Activated naive CD8-positive, alpha-beta T cell treated with anti-CD3 and anti-CD28 coated beads, Interleukin-2, amount 10 ng/mL, durations not matched to agents 7 days and 5 days (primary cell): ENCODE measurements at places on chromosomes 2 and 18.
A peak's percentile ranks its signal among the peaks of the same experiment; 100 is the strongest.

DNA sequence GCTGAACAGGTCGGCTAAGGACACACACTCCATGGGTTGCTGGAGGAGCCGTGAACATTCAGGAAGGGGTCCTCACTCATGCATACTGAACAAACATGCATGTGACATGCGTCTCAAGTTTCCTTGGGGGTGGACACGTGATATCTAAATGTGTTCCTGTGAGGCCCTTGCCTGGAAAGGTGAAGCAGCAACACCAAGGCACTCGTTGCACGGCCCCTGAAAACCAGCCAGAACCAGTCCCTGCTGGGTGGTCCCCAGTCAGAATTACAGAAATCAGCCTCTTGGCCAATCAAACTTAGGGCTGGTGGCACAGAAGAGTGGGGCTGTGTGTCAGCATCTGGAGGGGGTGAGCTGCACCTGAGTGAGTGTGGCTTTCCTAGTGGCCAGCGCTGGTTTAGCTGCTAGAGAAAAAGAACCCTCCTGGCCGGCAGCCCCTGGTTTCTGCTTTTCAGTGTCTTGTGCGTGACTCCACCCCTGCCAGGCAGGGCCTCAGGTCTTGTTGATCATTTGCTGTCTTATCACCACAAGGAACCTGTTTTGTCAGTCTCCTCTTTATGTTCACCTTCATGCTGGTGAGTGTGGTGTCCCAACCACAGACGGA, 3.2 kb upstream of the AQP12B start:
- H3K27me3 ChIP-seq: no peaks in the 10 kb centered on the region
- H3K4me3 ChIP-seq: no peak overlapping the region
- no peaks in the 10 kb centered on the region for H3K36me3 ChIP-seq
- no peak overlapping the region for H3K27ac ChIP-seq
- H3K4me1 ChIP-seq: peaks cover 15% of the 10 kb centered on the region
- peak; percentile 29 for DNase-seq

DNA sequence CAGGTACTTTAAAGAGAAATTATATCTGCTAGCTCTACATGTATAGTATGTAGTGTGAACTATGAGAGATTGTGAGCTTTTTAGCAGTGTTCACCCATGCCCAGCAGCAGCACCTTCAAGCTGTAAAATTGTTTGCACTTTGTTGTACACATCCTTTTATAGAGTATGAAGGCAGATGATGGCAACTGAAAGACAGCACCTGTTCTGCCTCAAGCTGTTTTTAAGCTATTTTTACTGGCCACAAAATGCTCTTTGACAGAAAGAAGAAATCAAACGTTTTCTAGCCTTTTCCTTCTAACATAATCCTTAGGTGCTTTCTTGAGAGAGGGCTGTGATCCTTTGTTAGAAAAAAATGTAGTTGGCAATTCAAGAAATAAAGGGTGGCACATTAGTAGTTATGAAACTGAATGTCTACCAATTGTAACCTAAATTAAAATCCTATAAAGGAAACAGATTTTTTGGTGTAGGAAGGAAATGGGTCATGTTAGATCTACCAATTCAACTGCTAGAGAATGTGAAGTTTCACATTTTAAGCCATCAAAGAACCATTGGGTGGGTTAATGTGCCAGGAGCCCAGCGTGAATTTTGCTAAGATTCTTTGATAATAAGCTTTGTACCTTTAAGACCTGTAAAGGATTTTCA, 59.5 kb downstream of the R3HDM1 start:
- H3K4me3 ChIP-seq: no peak overlapping the region
- no peaks in the 10 kb centered on the region for H3K27me3 ChIP-seq
- no peak for DNase-seq
- peaks cover 21% of the 10 kb centered on the region for H3K4me1 ChIP-seq
- H3K36me3 ChIP-seq: peaks cover 38% of the 10 kb centered on the region

DNA sequence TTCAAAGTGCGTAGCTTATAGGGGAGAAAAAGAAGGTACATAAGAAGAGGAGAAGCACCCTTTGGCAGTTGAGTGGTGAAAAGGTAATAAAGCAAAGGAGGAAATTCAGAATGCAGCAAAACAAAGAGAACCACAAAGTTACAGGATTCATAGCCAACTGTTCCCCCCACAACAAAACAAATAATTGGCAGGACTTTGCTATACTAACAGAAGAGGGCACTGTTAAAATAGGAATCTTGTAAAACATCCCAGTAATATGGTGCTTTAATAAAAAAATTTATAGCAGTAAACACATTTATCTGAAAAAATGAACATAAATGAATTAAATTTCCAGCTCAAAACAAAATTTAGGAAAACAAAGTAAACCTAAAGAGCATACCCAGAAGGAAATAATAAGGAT, 42.3 kb downstream of the R3HDM1 start:
- peaks cover 2% of the 10 kb centered on the region for H3K4me1 ChIP-seq
- no peak for DNase-seq
- no peaks in the 10 kb centered on the region for H3K27me3 ChIP-seq
- no peak overlapping the region for H3K27ac ChIP-seq
- H3K36me3 ChIP-seq: peaks cover 11% of the 10 kb centered on the region

DNA sequence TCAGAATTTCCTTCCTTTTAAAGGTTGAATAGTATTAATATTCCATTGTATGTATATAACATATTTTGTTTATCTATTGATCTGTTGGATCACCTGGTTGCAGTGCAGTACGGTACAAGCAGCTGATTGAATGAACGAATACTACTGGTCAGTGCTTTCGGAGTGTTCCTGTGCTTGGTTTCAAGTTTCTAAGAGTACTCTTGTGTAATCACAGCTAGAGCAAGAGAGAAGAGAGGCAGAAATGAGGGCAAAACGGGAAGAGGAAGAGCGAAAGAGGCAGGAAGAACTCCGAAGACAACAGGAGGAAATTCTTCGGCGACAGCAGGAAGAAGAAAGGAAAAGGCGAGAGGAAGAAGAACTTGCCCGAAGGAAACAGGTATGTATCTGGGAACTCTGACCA, 40.3 kb upstream of the KCNJ13 start:
- no peak overlapping the region for H3K4me3 ChIP-seq
- no peaks in the 10 kb centered on the region for H3K27me3 ChIP-seq
- H3K27ac ChIP-seq: no peak overlapping the region
- peaks cover 34% of the 10 kb centered on the region for H3K36me3 ChIP-seq
- peaks cover 2% of the 10 kb centered on the region for H3K4me1 ChIP-seq

GRCh38 chr2:235979753-235980435, 188.3 kb downstream of the GBX2 start:
- no peak overlapping the region for H3K4me3 ChIP-seq
- no peaks in the 10 kb centered on the region for H3K27me3 ChIP-seq
- DNase-seq: no peak
- H3K27ac ChIP-seq: no peak overlapping the region
